NCI-H1436 treated with DMSO at 0.1 percent for 48 hours (cell line): ENCODE measurements at places on chromosomes 11 and 22.

DNA sequence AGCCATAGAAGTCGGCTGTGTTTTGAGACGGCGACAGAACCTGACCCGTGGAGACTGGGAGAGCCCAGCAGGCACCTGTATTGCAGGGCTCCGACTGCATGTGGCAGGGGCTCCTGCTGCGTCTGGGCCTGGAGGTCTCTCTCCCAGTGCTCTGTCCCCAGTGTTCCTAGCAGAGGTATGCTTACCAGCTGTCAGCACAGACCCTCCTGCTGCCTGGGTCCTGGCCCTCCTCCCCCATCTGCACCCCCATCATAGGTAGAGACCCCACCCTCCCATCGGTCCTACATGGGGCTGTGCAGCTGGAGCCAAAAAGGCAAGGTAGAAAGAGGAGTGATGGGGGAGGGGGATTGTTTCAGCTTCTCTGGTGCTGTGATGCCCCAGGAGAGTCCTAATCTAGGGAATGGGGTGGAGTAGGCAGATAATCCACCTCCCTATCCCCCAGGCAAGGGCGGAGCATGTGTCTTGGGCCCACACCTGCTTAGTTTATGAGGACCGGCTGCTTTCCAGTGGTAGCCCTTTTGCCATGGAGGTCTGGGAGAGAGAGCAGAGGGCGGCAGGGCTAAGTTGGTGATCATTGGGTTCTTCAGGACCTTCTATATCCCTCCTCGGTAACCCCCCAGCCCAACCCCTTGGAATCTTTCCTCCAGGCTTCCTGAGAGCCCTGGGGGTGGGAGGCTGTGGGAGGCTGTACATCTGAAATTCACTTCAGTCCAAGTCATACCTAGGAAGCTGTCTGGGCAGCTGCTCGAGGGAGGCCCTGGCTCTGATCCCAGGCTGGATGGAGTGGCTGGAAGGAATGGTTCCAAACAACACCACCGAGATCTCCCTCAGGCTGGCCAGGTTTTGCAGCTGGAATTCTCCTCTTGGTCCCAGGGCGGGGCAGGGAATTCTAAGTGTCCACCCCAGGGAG lies 5.3 kb downstream of the SLC7A4 start:
- DNase-seq = no peak

- no peak for DNase-seq
These were observed 98.3 kb downstream of the PTPRJ start for GRCh38 chr11:48078689-48079088.

DNA sequence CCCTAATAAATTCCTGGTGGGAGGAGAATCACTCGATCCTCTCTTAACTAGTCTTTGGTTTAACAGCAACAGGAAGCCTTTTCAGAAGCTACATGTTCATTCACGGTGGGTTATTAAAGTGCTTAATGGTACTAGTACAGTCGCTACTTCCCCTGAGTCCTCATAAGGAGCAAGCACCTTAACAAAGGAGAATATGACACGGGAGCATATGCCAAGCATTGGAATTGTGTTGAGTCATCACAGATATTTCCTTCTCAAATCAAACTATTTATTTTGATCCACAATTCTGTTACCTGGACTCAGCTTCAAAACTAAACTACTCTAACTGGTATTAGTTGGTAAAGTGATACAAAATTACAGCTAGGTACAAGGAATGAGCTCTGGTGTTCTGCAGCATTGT lies 177.5 kb upstream of the CTSC start:
- no peak for DNase-seq

- no peak for DNase-seq
These were observed 30.0 kb downstream of the MOV10L1 start for GRCh38 chr22:50119768-50120251.

DNA sequence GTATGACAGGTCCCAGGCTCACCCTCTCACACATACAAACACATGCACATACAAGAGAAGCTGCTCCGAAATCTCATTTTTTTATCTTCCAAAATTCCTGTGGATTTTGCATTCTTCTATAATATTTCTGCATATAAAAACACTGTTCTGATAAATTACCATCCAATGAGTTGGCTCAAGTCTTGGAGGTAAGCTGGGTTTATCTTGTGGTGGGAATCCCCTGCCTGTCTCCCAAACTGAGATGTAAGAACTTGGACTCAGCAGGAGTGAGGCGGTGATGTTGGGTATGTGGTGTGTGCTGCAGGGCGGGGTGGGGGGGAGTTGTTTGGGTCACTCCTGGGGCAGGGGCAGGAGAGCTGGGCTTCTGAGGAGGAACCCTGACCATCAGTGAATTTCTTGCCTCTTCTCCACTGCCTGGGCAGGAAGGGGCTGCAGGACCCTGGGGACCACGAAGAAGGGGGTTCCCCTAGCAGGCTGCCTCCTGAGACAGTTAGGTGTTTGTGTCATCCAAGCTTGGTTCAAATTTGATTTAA lies 6.8 kb upstream of the P2RY6 start:
- DNase-seq = no peak

DNA sequence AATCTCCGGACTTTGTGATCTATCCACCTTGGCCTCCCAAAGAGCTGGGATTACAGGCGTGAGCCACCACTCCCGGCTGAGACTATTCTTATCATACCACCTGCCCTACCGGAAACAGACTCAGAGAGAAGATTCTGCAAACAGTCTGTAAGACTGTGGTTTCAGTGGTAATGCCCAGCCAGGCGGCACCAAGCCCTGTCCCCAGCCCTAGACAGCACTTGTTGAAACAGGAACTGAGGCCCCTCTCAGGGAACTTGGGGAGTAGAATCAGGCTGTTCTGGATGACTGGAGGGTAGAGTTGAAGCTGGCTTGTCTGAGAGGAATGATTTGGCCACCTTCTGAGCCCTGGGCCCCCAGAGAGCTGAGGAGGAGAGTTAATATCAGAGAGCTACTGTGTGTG lies 1.3 kb upstream of the INSC start:
- DNase-seq = no peak

GRCh38 chr11:12962306-12962705 lies 46.8 kb upstream of the RASSF10 start:
- DNase-seq = no peak

DNA sequence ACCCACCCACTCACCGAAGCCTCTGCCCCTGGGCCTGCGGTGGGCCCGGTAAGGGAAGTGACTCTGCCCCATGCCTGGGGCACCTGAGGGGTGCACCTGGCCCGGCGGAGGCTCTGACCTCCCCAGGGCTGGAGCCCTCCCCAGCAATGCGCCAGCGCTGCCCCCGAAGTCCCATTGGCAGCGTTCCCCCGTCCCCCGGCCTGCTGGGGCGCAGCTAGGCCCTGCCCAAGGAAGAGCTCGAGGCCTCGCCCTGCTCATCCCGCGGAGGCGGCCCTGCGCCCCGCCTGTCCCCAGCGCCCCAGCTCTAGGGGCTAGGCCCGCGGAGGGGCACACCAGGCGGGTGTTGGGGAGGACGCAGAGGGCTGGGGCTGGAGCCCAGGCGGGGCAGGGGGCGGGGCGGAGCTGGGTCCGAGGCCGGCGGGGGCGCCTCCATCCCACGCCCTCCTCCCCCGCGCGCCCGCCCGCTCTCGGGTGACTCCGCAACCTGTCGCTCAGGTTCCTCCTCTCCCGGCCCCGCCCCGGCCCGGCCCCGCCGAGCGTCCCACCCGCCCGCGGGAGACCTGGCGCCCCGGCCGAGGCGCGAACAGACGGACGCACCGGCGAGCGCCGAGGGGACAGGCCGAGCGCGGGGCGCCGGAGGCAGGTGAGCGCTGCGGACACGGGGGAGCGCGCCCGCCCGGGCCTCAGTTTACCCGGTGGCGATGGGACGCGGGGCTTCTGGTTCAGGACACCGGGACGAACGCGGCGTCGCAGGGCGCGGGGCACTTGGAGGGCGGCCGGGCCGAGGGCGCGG lies at the start of gene EPS8L2:
TSS of gene EPS8L2 (plus strand) at position 586 of the 793 bp plus-strand sequence. CDS start 3,177 bp downstream, outside the sequence.
- DNase-seq = no peak

GRCh38 chr22:38412435-38413084 lies 42.4 kb downstream of the KCNJ4 start:
- no peak for DNase-seq

DNA sequence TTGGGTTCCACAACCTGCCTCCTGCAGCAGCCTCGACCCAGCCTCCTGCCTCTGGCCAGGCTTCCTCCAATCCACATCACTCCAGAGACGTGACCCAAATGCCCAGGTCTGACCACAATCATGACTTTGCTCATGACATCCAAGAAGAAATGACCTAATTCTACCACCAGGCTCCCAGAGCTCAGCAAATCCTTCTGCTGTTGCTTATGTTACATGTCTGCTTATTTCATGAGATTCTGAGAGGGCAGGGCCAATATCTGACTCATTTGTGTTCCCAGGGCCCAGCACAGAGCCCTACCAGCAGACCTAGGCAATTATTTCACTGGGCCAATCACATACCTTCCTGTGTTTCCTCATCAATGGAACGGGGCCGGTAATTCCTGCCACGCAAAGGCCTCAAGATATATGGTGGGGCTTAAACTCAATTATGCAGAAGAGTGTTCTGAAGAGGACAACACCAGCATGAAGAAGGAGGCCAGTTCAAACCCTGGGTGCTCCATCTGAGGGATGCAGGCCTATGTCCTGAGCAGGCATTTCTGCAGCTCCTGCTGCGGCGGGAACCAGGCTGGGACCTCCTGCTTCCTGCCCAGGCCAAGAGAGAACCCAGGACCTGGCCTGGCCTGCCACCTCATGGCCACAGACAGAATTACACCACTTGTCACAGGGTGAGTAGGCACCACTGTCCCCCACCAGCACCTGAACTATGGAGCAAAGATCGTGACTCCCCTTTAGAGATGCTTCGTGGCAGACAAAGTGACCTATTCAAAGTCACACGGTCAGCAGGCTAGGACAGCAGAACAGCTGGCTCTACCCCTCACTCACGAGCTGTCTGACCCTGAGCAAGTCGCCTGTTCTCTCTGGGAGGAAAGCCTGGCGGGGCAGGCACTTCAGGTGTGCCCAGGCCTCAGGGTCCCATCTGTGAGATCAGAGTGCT lies 5.9 kb downstream of the CENPM start:
- DNase-seq = no peak

- DNase-seq = no peak
These were observed 21.5 kb downstream of the KCTD21 start for GRCh38 chr11:78166855-78167469.

GRCh38 chr11:62088331-62088933 lies 35.4 kb upstream of the INCENP start:
- DNase-seq = no peak
